ENCODE measurements at places on chromosomes 12 and 14.

DNA sequence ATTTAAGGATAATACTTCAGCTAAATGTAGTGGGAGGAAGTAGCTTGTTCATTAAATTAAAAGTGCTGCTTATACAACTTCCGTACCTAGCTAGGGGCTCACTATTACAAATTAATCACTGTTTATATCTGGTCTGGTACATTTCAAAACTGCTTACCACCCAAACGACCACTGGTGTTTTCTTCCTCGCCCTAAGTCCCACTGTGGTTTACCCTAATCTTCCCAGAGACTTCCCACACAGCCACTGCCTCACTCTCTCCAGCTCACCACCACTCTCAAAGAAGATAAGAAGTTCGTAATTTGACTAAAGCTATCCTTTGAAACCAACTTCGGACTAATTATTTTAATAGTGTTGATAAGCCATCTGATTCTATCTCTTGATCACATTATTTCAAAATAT is 62.6 kb downstream of the PLXNC1 start:
- no peak overlapping the region for H3K4me3 ChIP-seq
- peaks cover 4% of the 10 kb centered on the region for H3K27me3 ChIP-seq
- peaks cover under 1% of the 10 kb centered on the region for H3K4me1 ChIP-seq
- H3K27ac ChIP-seq, result no peak overlapping the region
- no peak for DNase-seq

DNA sequence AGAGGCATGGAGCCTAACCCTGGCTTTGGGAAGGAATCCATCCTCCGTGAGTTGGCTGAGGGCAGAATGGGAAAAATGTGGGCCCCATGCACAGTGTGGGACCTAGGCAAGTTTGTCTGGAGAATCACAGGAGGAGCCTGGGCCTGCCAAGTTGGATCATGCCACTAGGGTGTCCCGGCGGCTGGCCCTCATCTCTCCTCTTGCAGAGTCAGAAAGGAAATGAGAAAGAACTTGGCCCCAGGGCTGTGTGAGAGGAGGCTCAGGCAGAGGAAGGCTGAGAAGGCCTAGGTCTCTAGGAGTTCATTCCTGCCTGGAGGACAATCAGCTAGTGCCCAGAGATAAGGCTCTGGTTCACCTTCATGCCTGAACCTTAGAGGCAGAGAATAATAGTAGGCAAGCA is 2.5 kb upstream of the ESRRB start:
- peaks cover 10% of the 10 kb centered on the region for H3K4me1 ChIP-seq
- H3K27ac ChIP-seq, result no peak overlapping the region
- no peaks in the 10 kb centered on the region for H3K36me3 ChIP-seq
- DNase-seq, result no peak
- H3K4me3 ChIP-seq, result no peak overlapping the region

GRCh38 chr12:45912774-45913173 is 77.6 kb downstream of the SCAF11 start:
- no peak overlapping the region for H3K4me3 ChIP-seq
- H3K27ac ChIP-seq, result no peak overlapping the region
- DNase-seq, result no peak
- peaks cover 4% of the 10 kb centered on the region for H3K36me3 ChIP-seq
- peaks cover 7% of the 10 kb centered on the region for H3K4me1 ChIP-seq
- no peaks in the 10 kb centered on the region for H3K27me3 ChIP-seq

GRCh38 chr12:33438025-33438772 is 1.4 kb downstream of the SYT10 start:
- no peaks in the 10 kb centered on the region for H3K4me1 ChIP-seq
- H3K27ac ChIP-seq, result no peak overlapping the region
- H3K27me3 ChIP-seq, result peaks cover 76% of the 10 kb centered on the region
- H3K4me3 ChIP-seq, result peak overlapping the region; percentile 93

DNA sequence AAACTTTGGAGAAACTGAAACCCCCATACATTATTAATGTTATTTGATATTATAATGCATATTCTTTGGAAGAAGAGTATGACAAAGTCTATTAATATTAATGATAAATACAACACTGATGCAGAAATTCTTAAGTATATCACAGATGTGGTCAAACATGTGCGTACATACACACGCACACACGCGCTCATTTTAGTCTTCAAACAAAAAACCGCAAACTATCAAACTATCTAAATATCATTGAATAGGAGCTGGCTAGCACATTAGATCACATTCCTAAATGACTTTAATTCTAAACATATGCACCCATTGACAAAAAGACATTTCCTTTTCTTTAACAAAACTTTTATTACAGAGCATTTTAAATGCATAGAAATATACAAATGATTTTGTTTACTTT is 872.7 kb downstream of the SLC16A7 start:
- no peak for DNase-seq
- H3K4me3 ChIP-seq, result no peak overlapping the region
- H3K36me3 ChIP-seq, result no peaks in the 10 kb centered on the region
- H3K27me3 ChIP-seq, result no peaks in the 10 kb centered on the region
- H3K4me1 ChIP-seq, result no peaks in the 10 kb centered on the region
- H3K27ac ChIP-seq, result no peak overlapping the region
